ENCODE measurements at places on chromosomes 2 and 18.

DNA sequence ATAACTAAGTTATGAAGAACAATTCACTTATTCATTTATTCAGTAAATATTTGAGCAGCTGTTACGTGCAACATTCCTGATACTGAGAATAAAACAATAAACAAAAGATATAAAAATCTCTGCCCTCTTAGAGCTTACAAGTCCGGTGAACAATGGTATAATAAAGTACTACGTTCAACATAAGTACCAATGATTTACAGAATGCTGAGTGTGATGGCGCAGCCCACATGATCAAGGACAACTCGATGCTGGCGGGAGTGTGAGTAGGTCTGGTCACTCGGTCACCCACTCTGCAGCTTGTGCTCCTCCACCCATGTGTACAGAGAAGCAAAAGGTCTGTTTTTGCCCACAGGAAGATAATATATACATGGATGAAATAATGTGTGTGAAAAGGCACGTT, 254.3 kb downstream of the BCL11A start:
- no peak for DNase-seq

GRCh38 chr2:67394734-67395133, 2.4 kb upstream of the ETAA1 start:
- DNase-seq: no peak

- no peak for DNase-seq
Measured at GRCh38 chr2:129780316-129781270, 198.9 kb upstream of the RAB6C start.

DNA sequence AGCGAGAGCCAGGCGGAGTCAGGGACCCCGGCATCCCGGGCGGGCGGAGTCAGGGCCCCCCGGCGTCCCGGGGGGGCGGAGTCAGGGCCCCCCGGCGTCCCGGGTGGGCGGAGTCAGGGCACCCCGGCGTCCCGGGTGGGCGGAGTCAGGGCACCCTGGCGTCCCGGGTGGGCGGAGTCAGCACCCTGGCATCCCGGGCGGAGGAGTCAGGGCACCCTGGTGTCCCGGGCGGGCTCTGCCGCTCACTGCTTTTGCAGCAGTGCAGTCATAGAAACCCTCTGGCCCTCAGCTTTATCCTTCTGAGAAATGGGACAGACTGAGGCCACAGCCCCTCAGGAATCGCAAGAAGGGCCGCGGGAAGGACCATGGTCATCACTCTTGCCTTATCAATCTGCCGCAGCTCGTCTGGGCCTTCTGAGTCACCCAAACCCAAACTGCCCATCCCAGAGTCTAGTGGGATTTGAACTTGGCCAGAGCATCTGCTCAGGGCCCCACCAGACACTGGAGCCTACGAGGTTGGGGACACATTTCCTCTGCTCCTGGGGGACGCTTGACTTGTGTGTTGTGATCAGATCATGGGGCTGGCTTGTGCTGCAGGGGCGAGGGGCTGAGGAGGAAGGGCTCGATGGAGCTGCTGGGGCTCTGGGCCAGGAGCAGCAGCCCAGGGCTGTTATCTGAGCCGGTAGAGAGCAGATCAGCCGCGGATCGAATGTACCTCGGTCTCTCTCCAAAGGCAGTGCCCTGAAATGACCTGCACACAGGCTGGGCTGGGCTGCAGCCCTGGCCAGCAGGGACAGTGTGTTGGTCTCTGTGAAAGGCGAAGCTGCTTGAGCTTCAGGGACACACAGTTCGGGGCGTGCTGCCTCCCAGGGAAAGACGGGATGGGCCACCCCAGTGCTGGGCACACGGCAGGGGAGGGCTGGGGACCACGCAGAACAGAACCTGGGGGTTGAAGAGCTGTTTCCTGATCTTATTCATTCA, 290.1 kb upstream of the HDAC4 start:
- no peak for DNase-seq

DNA sequence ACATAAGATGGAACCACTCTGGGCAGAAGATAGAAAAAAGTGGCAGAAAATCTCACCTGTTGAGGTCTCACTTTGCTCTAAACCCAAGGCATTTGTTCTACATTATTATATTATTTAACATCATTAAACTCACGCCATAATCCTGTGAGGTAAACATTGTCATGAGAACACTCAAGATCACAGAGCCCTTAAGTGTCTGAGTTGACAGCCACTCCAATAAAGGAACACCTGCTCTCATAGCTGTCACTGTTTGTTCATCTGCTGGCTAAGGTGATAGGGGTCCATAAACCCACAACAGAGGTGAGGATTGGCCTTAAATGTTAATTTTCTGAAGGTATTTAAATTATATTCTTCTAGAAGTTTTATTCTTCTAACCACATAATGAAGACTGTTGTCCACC, 439.7 kb downstream of the RIT2 start:
- no peak for DNase-seq

DNA sequence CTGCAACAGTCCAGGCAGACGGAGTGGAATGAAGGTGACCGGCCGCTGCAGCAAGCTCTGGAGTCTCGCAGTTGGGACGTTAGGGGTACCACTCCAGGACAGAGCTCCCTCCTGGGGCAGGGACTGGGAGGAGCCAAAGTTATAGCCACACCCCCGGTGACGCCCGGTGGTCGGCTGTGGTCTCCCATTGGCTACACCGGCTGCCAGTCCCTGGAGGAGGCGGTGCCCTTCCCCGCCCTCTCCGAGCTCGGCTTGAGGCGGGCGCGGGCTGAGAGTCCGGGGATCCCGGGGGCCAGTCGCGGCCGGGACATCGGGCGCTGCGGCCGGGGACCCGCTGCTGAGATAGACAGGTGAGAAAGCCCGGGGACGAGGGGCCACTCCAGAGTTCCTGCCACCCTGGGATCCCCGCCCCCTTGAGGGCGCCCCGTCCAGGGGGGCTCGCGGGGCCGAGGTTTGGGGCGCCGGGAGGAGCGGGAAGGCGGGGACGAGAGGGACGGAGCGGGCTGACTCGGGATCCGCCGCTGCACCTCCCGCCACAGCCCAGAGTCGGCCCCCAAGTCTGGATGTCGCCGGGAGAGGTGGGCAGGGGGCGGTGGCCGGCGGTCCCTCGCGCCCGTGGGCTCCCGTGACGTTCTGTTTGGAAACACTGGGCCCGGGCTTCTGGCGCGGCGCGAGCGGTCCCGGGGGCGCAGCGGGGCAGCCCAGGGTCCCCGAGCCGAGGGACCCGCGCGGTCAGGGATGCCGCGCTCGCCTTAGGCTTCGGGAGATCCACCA, at the start of gene PLEKHH2:
TSS of gene PLEKHH2 (plus strand) at position 231 of the 774 bp plus-strand sequence. CDS start 7,414 bp downstream, outside the sequence.
- DNase-seq: peak; percentile 70

GRCh38 chr2:191023235-191023679, 9.3 kb upstream of the STAT1 start:
- no peak for DNase-seq

- no peak for DNase-seq
Measured at GRCh38 chr2:96400049-96401000, 64.8 kb downstream of the NCAPH start.

DNA sequence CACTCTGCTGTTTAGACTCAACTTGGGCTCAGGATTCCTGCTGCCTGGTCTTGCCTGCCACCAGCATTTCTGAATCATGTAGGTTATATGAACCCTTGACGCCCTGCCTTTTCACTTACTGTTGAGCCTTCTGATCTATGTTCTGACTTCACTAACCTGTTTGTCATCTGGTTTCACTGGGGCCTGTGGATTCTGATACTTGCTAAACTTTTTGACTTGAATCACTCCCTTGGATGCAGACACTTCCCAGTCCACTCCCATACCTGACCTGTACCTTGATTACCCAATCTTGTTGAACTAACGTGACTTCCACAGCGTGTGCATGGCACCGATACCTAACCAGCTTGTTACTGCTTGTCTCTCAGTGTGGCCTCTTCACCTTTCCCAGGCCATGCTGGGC, 35.6 kb upstream of the SPAG16 start:
- DNase-seq: no peak

GRCh38 chr2:157476953-157477709, 33.2 kb upstream of the CYTIP start:
- no peak for DNase-seq

- no peak for DNase-seq
Measured at GRCh38 chr2:104871972-104872865, 18.3 kb downstream of the POU3F3 start.

GRCh38 chr2:33924586-33925169, 325.6 kb upstream of the FAM98A start:
- no peak for DNase-seq

DNA sequence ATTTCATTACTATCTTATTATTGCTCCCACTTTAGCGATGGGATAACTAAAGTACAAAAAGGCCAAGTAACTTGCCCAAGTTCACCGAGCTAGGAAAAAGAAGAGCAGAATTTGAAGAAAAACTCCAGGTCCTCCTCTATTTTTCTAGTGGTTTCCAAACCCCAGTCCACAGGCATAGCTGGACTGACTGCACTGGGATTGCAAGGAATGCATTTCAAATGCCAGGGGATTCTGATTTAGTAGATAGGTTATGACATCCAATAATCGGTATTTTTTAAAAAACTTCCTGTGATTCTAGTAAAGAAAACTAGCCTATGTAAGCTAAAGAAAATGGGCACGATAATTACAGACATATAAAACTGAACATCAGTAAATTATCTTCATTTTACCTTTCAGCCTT, 62.7 kb upstream of the GALNT5 start:
- no peak for DNase-seq

- peak; percentile 3 for DNase-seq
Measured at GRCh38 chr2:208142240-208142924, 3.6 kb downstream of the CRYGB start.

DNA sequence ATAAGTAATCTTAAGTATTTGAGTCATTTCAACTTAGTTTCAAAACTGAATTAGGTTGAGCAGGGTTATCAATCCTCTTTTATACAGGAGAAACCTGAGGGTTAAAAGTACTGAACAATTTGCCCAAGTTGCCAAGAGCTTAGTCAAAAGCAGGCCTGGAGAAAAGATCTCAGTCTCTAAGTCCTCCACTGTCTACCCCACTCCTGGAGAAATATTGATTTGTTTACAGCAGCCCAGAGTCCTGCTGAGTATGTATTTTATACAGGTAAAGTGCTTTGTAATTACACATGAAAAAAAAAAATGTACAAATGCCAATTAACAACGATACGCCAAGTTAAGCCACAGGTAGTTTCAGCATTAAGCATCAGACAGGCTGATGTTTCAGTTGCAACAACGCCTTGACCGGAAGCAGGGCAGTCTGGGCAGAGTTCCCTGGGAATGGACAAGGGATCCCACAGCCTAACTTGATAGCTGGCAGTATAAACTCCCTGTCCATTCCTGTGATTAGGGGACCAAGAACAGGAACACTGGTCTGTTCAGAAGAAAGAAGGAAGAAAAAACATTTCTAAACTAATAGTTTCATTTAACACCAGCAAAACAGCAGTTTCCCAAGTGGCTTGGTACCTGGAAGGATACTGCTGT, 132.9 kb downstream of the MYO5B start:
- DNase-seq: no peak

GRCh38 chr2:57465067-57465466, 581.5 kb upstream of the VRK2 start:
- DNase-seq: no peak

GRCh38 chr2:181143790-181144300, 163.4 kb downstream of the UBE2E3 start:
- DNase-seq: no peak

DNA sequence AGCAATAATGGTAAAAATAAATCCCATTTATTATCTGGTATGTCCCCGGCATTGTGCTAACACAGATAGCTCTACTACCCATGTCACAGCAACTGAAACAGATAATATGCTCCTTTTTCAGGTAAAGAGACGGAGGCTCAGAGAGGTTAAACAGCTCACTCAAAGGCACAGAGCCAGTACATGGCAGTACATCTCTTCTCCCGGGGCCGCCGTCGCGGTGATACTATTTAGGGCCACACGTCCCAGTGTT, 693 bp upstream of the PDK1 start:
- DNase-seq: no peak

- no peak for DNase-seq
Measured at GRCh38 chr2:212330263-212330662, 208.3 kb downstream of the ERBB4 start.

- DNase-seq: no peak
Measured at GRCh38 chr18:48814490-48815178, 136.1 kb downstream of the SMAD7 start.

GRCh38 chr2:101900375-101900774, 91.4 kb upstream of the IL1R2 start:
- DNase-seq: no peak

GRCh38 chr2:84732897-84733778, 147.7 kb downstream of the TRABD2A start:
- DNase-seq: no peak

GRCh38 chr2:205692104-205692503, 9.8 kb downstream of the NRP2 start:
- DNase-seq: no peak

DNA sequence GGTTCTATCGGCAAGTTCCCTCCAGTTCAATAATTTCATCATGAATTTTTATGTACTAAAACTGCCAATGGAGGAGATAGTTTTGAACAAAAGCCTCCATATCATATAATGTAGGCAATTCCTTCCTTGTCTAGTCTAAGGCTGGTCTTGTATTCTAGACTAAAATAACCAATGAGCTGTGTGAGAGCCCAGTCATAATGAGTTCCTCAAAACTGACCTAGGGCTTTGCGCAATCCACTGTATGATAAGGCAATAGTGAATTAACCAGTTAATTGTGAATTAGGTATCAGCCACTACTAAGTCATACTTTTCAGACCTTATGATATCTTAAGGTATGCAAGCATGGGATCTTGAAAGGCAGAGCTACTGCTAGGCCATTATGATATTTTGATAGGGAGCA, 7.6 kb upstream of the UXS1 start:
- DNase-seq: no peak

GRCh38 chr2:132974467-132975095, 304.6 kb upstream of the LYPD1 start:
- no peak for DNase-seq

GRCh38 chr2:219551441-219552381, 7.9 kb downstream of the TMEM198 start:
- no peak for DNase-seq

DNA sequence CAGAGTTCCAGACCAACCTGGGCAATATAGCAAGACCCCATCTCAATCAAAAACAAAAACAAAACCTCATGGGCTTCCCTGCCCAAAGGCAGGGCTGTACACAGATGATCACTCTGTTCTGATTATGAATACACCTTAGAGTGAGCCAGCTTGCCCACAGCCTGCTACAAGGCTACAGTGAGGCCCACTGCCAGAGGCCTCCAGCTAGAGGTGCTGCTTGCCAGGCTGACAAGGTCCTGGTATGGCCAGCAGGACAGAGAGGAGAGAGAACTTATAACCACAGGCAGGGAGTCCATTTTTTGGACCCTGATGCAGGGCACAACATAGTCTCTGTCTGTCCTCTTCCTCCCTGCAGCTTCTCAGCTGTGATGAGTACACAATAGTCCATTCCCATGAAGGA, 41.5 kb downstream of the KANSL3 start:
- no peak for DNase-seq
